ENCODE measurements at places on chromosomes 3 and 15. TPM values are rescaled to one million over a fixed set of nuclear protein-coding genes. Genes with fewer than 3 reads are reported as not detected.

- no peak for DNase-seq
These were observed 14.8 kb upstream of the P2RY14 start for GRCh38 chr3:151293127-151293526.

- no peak for DNase-seq
These were observed 112.9 kb upstream of the ARHGEF3 start for GRCh38 chr3:56914646-56915045.

- no peak for DNase-seq
These were observed 16.6 kb downstream of the ST3GAL6 start for GRCh38 chr3:98779541-98780335.

GRCh38 chr3:8629151-8630021, 15.2 kb downstream of the SSUH2 start:
- DNase-seq = peak; percentile 98

GRCh38 chr3:183393625-183394024, 34.8 kb downstream of the MCF2L2 start:
- DNase-seq = no peak

DNA sequence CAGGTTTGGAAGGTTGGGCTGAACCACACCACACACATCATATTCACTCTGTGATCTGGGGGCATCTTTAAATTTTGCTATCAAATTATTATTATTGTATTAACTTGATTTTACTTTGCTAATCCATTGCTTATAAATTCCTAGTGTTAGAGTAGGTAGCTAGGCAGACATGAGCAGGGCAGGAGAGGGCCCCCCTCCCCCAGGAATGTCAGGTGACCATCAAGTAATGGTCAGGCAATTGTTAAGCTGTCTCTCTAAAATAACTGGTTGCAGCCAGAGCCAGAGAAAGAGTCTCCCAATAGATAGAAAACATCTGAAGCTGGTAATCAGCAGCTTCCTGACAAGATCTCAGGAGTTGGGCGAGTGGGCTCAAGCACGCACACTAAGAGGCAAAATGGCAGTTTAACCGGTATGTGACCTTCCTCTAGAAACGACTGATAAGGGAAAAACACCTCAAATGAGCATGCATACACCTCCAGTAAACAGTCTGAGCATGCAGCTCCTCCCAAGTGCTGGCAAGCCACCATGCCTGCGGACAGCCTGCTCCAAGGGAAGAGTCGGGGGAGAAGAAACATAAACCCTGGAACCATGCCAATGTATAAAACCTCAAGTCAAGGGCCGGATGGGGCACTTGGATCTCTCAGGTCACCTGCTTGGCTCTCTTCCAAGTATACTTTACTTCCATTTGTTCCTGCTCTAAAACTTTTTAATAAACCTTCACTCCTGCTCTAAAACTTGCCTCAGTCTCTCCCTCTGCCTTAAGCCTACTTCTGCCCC, 3.1 kb upstream of the CXCR6 start:
- no peak for DNase-seq

- DNase-seq = peak; percentile 35
These were observed 34.4 kb downstream of the TNK2 start for GRCh38 chr3:195873971-195874370.

GRCh38 chr3:27360113-27361078, 8.8 kb downstream of the NEK10 start:
- DNase-seq = peak; percentile 12

GRCh38 chr3:23712656-23713559, 92.8 kb upstream of the UBE2E1 start:
- peak; percentile 89 for DNase-seq

DNA sequence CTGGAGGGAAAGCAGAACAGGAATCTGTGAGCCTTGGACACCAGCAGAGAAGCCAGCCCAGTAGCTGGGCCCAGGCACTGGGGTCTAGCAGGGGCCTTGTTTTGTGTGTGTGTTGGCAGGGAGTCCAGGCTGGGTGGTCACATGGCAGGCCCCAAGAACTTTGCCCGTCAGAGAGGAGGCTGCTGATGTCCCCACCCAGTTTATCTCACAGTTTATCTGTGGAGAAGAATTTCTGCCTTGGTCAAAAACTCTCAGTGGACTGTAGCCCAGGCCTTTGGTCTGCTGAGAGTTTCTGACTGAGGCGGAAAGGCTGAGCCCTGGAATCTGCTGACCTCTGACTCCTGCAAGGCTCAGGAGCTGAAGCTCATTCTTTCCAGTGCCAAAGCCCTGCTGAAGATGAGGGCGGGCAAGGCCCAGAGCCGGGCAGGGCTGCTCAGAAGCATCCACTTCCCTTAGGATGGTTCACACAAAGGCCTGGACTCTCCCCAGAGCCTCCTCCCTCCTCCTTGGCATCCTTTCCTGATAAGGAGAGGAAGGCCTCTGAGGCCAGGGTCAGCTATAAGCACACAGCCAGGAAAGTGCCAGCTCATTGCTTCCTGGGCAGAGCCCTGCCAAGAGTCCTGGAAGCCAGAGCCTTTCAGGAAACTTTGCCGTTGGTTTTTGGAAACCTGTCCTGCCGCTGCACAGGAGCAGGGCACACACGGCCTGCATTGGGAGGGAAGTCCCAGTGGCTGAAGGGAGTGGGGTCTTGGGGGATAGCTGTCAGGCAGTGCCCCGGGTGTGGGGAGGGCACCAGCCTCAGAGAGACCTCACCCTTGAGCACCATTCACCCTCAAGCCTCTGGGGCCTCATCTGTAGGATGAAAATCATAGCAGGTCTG, 37.2 kb upstream of the SLCO2A1 start:
- DNase-seq = peak; percentile 14

DNA sequence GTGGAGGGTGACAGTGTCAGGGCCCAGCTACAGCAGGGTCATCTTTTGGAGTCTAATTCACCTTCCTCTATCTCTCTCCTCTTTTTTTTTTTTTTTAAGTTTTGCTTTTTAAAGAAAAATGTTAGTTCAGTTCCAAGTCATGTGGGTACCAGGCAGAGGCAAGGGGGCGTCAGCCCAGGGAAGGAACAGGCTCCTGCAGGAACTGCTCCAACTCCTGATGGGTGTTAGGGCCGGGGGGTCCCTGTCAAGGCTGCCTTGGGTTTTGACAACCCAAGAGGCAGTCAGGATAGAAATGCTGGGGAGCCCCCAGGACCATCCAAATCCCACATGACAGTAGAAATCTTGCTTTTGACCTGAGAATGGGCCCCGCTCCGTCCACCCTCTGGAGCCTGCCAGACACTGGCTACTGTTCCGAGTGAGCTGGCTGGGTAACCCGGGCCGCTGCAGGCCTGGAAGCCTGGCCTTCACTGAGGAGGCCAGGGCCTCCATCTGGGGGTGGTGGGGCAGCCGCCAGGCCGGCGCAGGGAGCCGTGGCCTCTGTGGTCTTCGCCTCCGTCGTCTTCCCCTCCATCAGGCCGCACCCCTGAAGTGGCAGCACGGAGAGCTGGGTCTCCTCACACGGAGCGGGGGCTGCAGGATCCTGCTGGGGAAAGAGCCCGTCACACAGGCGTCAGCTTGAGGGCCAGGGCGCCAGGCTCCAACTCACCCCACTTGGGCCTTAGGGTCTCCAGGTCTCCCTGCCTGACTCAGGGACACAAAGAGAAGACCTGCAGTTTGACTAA, 24.2 kb downstream of the RNU5B-1 start:
- DNase-seq = no peak

GRCh38 chr3:31448882-31449243, 83.9 kb upstream of the STT3B start:
- DNase-seq = no peak

GRCh38 chr15:95715906-95716656, 614.4 kb upstream of the NR2F2 start:
- no peak for DNase-seq

DNA sequence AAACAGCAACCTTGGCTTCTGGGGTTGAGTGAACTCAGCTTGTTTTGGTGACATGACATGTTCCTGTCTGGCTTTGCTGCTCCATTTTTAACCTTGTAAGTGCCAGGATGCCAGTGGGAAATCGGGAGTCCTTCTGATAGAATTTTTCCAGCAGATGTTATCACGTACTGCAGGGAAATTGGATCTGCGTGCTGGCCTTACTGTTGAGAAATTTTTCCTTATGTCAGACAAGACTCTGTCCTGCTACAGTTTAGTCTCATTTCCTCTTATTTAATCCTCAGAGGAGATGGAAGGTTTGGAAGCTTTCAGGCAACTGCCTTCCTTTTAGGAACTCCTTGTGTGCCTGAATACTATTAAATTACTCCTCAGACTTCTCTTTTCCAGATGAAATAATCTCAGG, 80.6 kb downstream of the PGPEP1L start:
- no peak for DNase-seq

GRCh38 chr15:85492406-85492805, 112.0 kb downstream of the AKAP13 start:
- no peak for DNase-seq

DNA sequence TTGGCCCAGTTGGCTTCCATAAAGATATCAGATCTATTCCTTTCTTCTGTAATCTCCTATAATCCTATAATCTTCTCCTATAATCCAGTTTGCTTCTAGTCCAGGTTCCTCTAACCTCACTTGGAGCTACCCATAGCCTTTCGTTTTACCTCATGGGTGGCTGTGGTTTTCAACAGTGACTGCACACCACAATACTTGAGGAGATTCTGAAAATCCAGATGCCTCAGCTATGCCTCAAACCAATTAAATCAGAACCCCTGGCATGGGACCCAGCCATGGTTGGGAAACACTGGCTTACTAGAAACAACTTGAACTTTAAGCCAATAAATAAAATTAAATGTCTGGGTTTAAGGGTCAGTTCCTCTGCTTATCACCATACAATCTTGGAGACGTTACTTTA, 86.1 kb upstream of the NTRK3 start:
- no peak for DNase-seq

- no peak for DNase-seq
These were observed 31.3 kb downstream of the EFL1 start for GRCh38 chr15:82231233-82231632.

The CCDC191 gene
- 5.6 TPM for total RNA-seq

The HDC gene
- total RNA-seq = 0.29 TPM

The NDN gene
- total RNA-seq = not detected

The FOXB1 gene
- not detected for total RNA-seq

The MSL2 gene
- 10.1 TPM for total RNA-seq

The P2RY12 gene
- total RNA-seq = not detected

The CDC25A gene
- 21.1 TPM for total RNA-seq

The NR2E3 gene
- not detected for total RNA-seq

Measured in A172 (cell line).